ENCODE measurements at places on chromosomes 4 and X.
A peak's percentile ranks its signal among the peaks of the same experiment; 100 is the strongest.

GRCh38 chrX:150157291-150157690, 205.8 kb upstream of the MAMLD1 start:
- DNase-seq = no peak

GRCh38 chr4:145069361-145069760, 28.6 kb downstream of the ANAPC10 start:
- no peak for DNase-seq

DNA sequence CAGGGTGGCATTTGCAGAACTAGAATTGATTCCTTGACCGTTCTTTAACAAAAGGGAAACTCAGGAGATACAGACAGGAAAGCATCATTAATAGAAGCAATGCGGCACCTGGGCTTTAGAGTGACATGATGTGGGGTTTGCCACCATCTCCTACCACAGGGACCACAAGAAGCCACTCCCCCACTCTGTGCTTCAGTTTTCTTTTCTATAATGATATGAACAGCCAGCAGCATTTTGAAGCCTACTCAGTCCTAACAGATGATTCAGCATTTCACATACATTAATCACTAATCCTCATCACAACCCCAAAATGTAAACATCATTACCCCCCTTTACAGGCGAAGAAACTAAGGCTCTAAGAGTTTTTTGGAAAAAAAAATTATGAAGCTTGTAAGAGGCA, 22.9 kb downstream of the CCDC149 start:
- no peak for DNase-seq

DNA sequence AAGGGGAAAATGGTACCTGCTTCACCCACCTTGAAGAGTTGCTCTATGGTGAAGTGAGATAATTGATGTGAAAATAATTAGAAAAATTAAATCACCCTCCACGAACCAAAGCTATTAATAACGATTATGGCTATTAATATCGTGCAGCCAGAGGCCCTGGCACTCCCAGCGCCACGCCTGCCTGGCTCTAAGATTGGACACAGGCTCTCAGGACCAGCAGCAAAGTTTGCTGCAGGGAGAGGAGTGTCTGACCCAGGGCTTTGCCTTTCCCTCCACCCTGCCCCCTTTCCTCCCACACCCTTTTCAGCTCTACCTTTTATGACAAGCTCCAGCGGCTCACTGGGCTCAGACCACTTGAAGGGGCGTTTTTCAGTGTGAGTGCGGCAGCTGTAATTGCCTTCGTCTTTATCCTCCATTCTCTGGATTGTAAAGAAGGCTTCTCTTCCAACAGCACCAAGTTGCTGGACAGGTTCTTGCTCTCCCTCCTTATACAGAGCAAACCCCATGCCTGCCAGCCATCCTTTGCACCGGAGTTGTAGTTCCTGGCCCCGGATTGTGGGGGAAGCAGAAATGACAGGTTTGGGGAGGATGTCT, 11.5 kb downstream of the IGSF1 start:
- DNase-seq = no peak

- DNase-seq = peak; percentile 49
Observed at GRCh38 chr4:7909463-7910262, 30.0 kb downstream of the AFAP1 start.

GRCh38 chr4:86678796-86679195, 84.7 kb downstream of the PTPN13 start:
- DNase-seq = no peak

GRCh38 chr4:6087669-6088341, 69.6 kb upstream of the C4orf50 start:
- DNase-seq = peak; percentile 73

GRCh38 chr4:186030399-186030775, 38.6 kb upstream of the TLR3 start:
- DNase-seq = no peak

DNA sequence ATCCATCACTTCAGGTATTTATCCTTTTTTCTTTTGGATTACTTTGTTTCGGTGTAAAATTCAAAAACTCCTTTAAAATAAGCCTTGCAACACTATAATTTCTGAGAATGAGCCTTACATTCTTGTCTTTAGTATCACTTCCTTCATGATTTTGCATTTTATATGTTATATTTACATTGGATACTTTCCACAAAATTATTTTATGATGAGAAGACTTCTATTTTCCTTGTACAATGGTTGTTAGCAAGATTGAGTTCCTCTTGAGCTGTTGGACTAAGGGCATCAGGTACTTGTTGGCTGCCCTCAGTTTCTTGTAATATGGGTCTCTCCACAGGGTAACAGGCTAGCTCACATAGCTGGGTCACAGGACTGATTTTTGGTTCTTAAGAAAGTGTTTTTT, 22.7 kb upstream of the HPGDS start:
- no peak for DNase-seq

GRCh38 chrX:9151772-9152307, 117.9 kb upstream of the FAM9B start:
- DNase-seq = no peak

DNA sequence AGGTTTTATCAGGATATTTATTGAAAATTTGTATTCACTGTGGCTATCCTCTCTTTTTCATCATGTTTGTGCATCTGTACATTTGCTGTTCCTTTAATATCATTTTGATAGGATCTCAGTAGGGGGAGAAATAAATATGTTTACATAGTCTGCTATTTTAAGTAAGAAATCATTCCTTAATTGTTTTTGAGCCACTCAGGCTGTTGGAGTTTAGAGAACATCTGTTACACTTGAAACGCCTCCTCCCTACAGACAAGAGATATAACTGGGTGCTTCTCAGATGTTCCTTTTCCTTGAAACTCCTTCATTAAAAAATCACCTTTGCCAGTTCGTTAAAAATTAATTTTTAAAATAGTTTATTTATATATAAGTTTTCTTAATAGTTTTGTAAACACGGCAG, 59.4 kb downstream of the QRFPR start:
- DNase-seq = no peak

DNA sequence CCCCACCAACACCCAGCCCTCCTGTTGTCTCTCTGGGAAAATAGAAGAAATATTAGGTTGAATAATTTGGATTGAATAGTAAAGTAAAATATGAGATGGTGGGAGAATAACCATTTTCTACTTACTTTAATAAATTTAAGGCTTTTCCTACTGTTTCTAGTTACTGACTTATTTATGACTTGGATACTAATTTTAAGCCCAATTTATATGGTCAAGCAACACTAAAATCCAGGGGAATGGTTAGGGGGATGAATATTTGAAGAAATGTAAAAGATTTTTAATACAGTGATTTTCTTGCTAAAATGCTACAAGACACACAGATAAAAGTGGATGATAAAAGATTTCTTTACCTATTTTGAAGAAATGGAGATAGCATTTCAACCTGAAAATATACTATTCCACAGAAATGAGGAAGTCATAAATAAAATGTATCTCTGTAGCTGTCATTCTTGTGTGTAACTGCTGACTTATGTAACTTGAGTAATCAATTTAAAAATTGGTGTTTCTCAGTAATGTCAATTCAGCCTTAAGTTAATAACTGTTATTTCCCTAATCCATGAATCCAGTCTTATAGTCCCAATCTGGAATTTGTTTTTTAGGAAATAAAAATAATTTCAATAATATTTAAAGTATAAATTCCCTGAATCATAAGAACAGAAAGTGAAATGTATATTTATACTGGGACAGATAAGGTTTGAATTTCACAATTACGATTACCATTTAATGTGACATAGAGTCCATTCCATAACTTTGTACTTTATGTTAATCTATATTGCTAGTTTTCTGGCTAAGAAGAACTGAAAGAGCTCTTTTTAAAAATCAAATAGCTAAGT, 24.3 kb upstream of the IL2 start:
- DNase-seq = no peak

GRCh38 chr4:4693258-4693657, 151.4 kb upstream of the STX18 start:
- no peak for DNase-seq

- no peak for DNase-seq
Observed at GRCh38 chrX:42627891-42628290, 150.1 kb downstream of the PPP1R2C start.

DNA sequence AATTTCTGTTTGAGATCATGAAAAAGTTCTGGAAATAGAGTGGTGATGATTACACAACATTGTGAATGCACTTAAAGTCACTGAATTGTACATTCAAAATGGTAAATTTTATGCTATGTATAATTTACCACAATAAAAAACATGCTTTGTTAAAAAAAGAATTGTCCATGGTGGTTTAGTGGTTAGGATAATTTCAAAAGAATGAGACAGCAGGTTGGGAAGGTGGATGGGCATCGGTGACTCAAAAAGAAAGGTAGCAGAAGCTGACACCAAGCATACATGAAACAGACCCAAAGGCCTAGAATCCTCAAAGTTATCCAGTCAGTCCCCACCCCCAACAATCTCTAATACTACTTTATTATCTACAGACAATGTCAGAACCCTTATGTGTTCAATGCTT, 91.1 kb downstream of the MSN start:
- DNase-seq = no peak

- DNase-seq = no peak
Observed at GRCh38 chrX:94065091-94065490, 391.1 kb downstream of the FAM133A start.

- DNase-seq = no peak
Observed at GRCh38 chrX:5991393-5991792, 237.3 kb downstream of the NLGN4X start.

DNA sequence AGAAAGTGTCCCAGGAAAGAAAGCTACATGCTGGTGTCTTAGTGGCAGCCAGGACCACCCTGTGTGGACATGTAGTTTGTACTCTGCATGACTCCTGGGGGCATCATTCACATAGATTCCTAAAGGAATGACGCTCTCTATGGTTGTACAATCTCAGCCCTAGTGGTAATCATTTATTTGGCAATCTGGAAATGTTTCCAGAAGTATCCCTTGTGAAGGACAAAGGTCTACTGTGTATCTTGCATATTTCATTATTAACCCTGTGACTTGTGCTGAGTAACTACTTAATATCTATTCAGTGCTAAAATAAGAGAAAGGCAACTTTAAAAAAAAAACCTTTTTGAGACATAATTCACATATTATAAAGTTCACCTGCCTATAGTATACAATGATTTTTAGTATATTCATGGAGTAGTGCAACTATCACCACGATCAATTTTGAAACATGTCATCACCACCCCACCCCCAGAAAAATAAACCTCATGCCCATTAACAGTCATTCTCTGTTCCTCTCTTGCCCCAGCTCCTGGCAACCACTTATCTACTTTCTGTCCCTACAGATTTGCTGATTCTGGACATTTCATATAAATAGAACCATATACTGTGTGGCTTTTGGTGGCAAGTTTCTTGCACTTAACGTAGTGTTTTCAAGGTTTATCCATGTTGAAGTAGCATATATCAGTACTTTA, 51.7 kb downstream of the SHROOM3 start:
- no peak for DNase-seq

- no peak for DNase-seq
Observed at GRCh38 chr4:36553029-36553428, 271.6 kb downstream of the DTHD1 start.

- DNase-seq = no peak
Observed at GRCh38 chr4:24770032-24770584, 25.3 kb upstream of the SOD3 start.

- DNase-seq = no peak
Observed at GRCh38 chrX:45324941-45325340, 124.3 kb upstream of the DIPK2B start.

DNA sequence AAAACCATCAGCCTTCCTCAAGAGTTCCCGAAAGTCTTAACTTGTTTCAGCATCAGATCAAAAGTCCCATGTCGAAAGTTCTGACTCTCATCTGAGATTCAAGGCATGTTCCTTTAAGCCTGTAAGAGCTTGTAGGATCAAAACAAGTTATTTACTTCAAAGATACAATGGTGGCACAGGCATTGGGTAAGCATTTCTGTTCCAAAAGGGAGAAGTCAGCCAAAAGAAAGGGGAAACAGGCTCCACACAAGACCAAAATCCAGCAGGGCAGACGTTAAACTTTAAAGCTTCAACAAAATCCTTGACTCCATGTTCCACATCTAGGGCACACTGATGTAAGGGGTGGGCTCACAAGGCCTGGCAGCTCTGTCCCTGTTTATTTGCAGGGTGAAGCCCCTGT, 91.7 kb downstream of the FHDC1 start:
- DNase-seq = no peak

DNA sequence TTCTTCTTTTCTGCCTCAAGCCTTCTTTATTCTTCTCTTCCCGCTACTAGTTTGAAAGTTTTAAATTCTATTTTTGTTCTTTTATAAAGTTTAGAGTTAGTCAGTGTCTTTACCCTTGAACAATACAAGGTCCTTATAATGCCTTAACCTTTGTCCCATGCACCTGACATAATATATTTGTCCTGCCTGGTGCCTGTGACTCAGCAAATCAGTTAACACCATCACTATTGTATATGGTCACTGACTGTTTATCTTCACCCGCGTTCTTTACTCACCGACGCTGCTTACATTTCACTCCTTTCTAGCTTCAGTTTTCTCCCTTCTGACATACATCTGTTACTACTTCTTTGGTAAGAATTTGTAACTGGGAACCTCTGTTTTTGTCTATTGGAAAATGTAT, 5.7 kb downstream of the SMIM20 start:
- DNase-seq = no peak

DNA sequence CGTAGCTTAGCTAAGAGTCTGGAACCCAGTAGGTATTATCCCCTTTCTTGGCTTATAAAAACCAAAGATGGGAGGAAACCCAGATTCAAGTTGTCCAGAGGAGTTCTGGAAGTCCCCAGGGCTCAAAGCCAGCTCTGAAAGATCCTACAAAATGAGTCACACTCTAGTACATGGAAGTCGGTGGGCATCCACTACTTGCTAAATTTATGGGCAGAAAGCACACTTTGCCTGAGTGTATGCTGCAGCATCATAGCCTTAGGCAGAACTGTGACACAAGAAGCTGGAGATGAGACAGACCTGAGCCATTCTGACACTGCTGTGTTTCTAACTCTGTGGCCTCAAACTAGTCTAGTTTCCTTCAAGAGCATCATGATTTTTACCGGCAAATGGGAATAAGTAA, 429.3 kb downstream of the AFF2 start:
- no peak for DNase-seq

DNA sequence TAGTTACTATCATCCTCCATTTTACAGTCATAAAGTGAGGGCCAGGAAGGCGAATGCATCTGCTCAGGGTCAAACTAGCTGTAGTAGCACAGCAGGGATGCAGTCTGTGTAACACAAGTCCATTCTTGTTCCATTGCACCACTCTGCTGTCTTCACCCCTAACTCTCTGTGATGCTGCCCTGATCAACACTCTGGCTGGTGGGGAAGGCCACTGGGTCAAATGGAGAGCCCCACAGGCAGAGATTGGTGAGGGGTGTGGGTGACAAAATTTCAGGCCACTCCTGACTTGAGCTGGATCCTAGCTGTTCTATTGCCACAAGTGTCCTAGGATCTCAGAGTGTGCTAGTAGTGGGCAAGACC, 136.5 kb downstream of the PJA1 start:
- DNase-seq = no peak

GRCh38 chr4:154738426-154738825, 5.4 kb upstream of the LRAT start:
- DNase-seq = no peak

- DNase-seq = no peak
Observed at GRCh38 chr4:127558088-127558487, 74.7 kb upstream of the INTU start.

- no peak for DNase-seq
Observed at GRCh38 chrX:48786341-48786800, at the start of gene GATA1. Gene GATA1 (plus strand): TSS chrX:48786590. CDS start chrX:48791110, 4,520 bp downstream.

GRCh38 chr4:114279066-114279465, 299.6 kb upstream of the ARSJ start:
- DNase-seq = no peak

GRCh38 chrX:151019856-151020255, 36.7 kb downstream of the HMGB3 start:
- peak; percentile 16 for DNase-seq

Data from eye (tissue), 1 donor.